ENCODE measurements at places on chromosomes 4 and X.

GRCh38 chrX:70444946-70445656 is 466 bp downstream of the DLG3 start:
- no peak for DNase-seq

GRCh38 chr4:79597266-79597665 is 189.2 kb upstream of the GK2 start:
- no peak for DNase-seq

DNA sequence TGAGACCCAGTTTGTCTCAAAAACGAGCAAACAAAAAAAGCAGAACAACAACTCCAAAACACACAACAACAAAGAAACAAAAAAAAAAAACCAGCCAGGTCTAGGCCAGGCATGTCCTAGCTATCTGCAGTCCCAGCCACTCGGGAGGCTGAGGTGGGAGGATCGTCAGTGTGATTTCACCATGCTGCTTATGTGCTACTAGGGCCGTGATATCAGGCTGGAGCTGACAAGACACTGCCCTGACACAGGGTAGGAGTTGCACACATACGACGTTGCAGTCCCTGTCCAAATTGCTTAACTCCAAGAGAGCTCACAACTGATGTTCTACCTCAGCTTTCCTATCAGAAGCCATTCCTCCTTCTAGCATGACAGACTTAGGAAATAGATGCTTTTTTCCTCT is 204.9 kb downstream of the AASDH start:
- no peak for DNase-seq

- no peak for DNase-seq
Observed at GRCh38 chrX:153595859-153596857, 2.8 kb downstream of the CCNQ start.

- DNase-seq: no peak
Observed at GRCh38 chr4:102569200-102569599, 68.0 kb downstream of the NFKB1 start.

- no peak for DNase-seq
Observed at GRCh38 chr4:83128240-83128929, 13.9 kb upstream of the PLAC8 start.

DNA sequence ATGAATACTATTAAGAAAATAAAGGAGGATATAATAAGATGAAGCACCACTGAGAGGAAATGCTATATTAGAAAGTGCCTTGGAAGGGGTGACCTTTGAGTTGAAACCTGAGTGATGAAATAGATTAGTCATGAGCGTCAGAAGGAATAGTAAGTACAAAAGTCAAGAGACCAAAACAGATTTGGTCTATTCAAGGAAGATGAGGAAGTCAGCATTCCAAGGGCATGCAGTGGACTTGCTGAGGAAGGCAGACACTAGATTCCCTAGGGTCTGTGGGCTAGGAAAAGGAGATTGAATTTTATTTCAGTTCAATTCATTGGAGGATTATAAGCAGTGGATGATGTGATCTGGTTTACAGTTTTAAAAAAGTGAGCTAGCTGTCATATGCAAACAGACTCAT is 73.0 kb upstream of the WDFY3 start:
- peak; percentile 12 for DNase-seq

- no peak for DNase-seq
Observed at GRCh38 chrX:72141372-72142004, 9.8 kb upstream of the RTL5 start.

GRCh38 chrX:3006495-3006894 is at the start of gene ARSH:
TSS of gene ARSH (plus strand) at chrX:3006546. CDS start at chrX:3006613, 67 bp downstream.
- DNase-seq: no peak

GRCh38 chr4:25442863-25443307 is 65.8 kb downstream of the ANAPC4 start:
- DNase-seq: no peak

DNA sequence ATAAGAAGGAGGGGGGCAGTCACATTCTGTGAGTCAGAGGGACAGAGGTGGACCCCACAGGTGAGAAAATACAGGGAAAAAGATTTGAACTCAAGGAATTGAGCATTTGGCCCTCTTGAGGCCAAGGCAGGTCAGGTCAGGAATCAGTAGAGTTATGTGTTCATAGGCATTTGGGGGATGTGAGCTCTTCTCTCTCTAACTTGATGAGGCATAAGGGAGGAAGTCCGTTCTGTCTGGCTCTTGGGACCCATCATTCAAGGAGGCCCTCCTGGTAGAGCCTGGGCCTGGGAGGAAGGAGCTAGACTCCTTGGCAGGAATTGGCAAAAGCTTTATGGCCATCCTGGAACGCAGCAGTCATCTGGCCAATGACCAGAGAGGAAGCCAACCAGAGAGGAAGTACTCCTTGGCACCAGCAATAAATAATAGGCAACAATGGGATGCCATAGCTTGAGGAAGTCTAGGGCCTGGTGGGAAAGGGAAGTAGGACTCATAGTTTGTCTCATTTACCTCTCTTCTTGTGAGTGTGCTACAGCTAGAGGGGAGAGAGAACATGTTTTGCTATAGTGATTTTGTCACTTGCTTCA is 53.0 kb downstream of the MSN start:
- no peak for DNase-seq

- no peak for DNase-seq
Observed at GRCh38 chr4:77843628-77844027, 19.0 kb upstream of the MRPL1 start.

DNA sequence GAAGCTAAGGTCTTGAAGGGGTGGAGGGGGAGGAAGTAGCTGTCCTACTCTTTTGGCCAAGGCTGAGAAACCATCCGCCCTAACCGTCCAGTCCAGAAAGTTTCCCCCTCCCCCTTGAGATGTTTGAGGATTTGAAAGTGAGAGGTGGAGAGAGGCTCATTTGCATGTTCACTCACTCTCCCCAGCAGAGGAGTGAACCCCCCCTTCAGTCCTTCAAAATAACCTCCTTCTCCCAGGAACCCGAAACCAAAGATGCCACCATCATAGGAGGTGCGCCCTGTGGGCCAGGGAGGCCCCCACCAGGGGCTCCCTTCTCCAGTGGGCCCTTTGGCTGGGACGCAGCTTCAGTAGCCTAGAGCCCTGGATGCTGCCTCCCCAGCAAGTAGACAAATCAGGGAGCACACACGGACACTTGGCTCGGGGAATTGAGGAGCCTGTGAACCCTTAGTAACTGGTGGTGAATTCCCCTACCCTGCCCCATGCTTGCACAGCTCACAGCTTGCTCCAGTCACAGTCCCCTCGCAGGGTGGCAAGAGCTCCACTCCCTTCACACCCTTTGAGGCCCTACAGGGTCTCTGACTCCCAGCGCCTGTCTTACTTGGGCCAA is 25.6 kb downstream of the ELF4 start:
- no peak for DNase-seq

DNA sequence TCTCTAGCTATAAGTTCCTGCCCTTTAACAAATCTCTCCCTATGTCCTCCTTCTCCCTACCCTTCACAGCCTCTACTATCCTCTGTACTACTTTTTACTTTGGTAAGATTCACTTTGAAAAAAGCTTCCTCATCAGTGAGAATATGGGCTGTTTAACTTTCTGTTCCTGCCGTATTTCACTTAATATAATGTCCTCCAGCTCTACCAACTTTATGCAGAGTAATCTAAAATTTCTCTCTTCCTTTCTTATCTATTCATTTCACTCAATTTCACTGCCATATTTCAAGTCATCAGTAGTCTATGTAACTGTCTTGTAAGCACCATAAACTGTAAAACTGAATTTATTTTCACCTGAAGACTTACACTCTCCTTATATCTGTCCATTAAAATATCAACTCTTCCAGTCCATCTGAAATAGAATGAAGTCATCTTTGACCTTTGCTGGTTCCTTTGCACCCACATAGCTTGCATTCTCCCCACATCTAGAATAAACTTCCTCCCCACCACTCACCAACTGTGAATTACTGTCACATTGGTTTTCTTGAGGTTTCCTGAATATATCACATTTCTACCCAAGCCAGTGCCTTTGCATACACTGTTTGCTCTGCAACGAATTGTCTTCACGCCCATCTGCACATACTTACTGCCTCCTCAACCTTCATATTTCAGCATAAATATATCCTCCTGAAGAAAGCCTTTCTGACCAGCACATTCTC is 54.6 kb downstream of the ARAP2 start:
- DNase-seq: no peak

GRCh38 chr4:185017964-185018772 is at the start of gene HELT:
TSS of gene HELT (plus strand) at chr4:185018490. CDS start at chr4:185018929, 439 bp downstream.
- no peak for DNase-seq

DNA sequence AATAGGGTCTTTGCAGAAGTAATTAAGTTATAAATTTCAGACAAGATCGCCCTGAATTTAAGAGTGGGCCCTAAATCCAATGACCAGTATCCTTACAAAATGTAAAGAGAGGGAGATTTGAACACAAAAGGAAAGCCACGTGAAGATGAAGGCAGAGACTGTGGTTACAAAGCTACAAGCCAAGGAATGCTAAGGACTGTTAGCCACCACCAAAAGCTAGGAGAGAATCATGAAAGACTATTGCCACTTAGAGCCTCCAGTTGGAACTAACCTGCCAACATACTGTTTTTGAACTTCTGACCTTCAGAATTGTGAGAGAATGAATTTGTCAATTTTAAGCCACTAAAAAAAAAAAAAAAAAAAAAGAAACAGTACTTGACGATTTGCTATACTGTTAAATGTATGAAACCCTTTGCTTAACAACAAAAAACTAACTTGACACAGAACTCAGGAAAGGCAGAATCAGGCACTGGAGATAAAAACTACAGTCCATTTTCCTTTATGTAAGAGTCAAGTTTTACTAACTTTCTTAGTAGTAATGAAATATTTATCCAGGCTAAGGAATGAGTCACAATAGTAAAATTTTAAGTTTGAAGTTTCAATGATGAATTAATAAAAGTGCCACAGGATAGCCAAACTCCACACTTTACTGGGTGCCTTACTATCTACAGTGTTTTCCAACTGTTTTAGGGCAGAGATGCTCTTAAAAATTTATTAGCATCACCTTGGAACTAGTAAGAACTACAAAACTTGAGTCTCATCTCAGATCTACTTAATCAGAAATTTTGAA is 25.1 kb downstream of the DHX15 start:
- no peak for DNase-seq

DNA sequence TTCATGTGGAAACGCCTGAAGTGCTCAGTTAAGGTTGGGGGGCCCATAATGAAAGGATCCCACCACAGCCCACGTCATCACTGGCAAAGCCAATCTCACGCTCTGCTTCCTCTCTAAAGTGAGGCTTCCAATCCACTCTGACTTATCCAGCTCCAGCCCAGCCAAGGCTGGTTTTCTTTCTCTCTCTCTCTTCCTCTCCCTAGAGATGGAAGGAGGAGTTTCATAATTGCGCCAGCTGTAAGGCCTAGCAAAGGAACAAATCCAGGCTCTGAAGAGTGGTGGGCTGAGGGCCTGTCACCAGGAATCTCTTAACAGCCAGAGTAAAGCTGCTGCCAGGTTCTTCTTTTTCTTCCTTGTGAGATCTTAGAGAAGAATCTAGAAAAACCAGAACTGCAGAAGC is 20.7 kb upstream of the BCLAF3 start:
- no peak for DNase-seq

DNA sequence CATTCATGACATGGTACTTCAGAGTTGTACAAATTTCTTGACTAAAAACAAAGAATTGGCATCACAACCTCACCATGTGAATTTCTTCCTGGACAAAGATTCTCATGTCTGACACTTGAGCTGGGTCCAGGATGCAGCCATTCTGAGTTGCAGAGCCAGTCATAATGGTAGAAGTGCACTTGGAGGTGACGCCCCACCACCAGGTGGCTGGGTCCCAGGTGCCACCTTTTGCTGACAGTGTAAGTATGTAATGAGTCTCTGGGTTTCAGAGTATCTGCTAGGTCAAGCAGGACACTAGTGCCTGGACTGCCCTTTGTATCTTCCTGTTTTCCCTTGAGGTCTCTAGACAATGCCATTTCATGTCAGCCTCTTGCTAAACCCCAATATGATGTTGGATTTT is 36.6 kb upstream of the WDR1 start:
- no peak for DNase-seq

DNA sequence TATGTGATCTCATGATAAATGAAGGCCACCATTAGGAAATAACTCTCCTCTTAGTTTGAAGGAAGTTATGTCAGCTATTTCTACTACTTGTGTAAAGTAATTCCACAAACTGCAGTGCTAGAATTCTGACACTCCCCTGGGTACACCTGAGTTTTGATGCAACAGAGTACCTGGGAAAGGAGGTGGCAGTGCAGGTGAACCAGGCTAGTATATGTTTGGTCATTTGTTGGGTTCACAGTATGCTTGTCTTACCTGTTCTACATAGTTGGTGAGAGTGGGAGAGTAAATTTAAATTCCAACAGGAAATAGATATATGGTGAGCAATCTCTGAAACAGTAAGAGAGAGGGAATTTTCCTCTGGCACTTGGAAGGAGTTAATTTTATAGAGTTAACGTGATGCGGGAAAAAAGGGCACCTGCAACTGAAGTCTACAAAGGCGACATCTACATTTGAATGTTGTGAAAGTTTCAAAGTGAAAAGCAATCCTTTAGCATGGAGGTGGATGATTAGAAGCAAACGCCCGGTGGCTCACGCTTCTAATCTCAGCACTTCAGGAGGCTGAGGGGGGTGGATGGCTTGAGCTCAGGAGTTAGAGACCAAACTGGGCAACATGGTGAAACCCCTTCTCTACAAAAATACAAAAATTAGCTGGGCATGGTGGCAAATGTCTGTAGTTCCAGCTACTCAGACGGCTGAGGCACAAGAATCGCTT is 8.3 kb upstream of the SLC10A6 start:
- no peak for DNase-seq

DNA sequence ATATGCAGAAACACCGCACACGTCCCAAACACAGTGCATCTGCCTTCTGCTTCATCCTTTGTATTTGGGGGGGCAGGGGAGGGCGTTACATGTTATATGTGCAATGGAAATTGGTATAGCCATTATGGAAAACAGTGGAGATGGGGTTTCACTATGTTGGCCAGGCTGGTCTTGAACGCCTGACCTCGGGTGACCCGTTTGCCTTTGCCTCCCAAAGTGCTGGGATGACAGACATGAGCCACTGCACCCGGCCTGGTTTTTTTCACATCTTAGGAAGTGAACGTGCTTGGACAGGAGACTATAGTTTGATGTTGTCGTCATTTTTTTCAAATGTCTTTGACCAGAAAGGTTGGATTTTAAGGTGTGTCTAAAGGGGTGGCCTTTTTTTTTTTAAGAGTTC is 88.6 kb downstream of the DHRSX start:
- no peak for DNase-seq

GRCh38 chr4:77084019-77084639 is 8.3 kb upstream of the CCNI start:
- no peak for DNase-seq

GRCh38 chr4:147714575-147715401 is 17.1 kb upstream of the ARHGAP10 start:
- DNase-seq: no peak

GRCh38 chr4:142473218-142473959 is 372.7 kb downstream of the INPP4B start:
- peak; percentile 14 for DNase-seq
